Skeletal muscle tissue (tissue), 5 donors: ENCODE measurements at places on chromosomes 2 and 18. TPM values are rescaled to one million over a fixed set of nuclear protein-coding genes. Genes with fewer than 3 reads are reported as not detected.

TMEM87B gene
- total RNA-seq: 30.3 TPM

TAF4B gene
- total RNA-seq: 3.7 TPM

RASGRP3 gene
- 49.1 TPM for total RNA-seq

DUSP28 gene
- 8.4 TPM for total RNA-seq

CD8B2 gene
- total RNA-seq: under 0.01 TPM

CHST10 gene
- total RNA-seq: 12.5 TPM

BOLL gene
- total RNA-seq: 2.6 TPM

LYPD6 gene
- 2.1 TPM for total RNA-seq
